ENCODE measurements at places on chromosomes 12 and 14.

GRCh38 chr12:52531566-52532300 lies 11.5 kb upstream of the KRT5 start:
- no peak overlapping the region for H3K27ac ChIP-seq
- H3K4me1 ChIP-seq = no peaks in the 10 kb centered on the region
- DNase-seq = peak; percentile 6
- H3K4me3 ChIP-seq = no peak overlapping the region
- H3K36me3 ChIP-seq = no peaks in the 10 kb centered on the region

- H3K27me3 ChIP-seq = no peaks in the 10 kb centered on the region
- H3K4me1 ChIP-seq = no peaks in the 10 kb centered on the region
- no peak overlapping the region for H3K4me3 ChIP-seq
- H3K36me3 ChIP-seq = no peaks in the 10 kb centered on the region
These were observed 16.3 kb downstream of the ASPG start for GRCh38 chr14:104101651-104102281.

GRCh38 chr12:13099066-13099843 lies 4.2 kb downstream of the GSG1 start:
- H3K4me3 ChIP-seq = no peak overlapping the region
- DNase-seq = peak; percentile 94
- H3K27me3 ChIP-seq = no peaks in the 10 kb centered on the region
- peak overlapping the region; percentile 99 for H3K27ac ChIP-seq

GRCh38 chr12:127270193-127270592 lies 996.8 kb upstream of the TMEM132C start:
- H3K27ac ChIP-seq = no peak overlapping the region
- no peaks in the 10 kb centered on the region for H3K4me1 ChIP-seq
- peaks cover 2% of the 10 kb centered on the region for H3K27me3 ChIP-seq
- H3K4me3 ChIP-seq = no peak overlapping the region
- no peak for DNase-seq

DNA sequence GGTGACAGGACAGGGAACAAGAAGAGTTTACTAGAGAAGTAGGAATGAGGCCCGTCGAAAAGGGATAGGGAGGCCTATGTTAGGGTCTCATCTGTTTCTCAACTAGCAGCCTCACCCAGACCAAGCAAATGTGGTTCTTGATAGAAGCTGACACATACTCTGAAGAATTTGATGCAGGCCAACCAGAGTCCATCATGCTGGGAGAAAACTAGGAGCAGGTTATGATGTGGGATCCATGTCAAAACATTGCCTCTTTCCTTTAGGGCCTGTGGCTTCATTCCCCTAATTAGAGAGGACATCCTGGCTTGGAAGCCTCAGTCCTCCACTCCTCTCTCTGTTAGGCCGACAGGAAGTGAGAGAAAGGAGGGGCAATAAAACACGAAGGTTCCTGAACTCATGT lies 122.8 kb downstream of the NTF3 start:
- no peaks in the 10 kb centered on the region for H3K27me3 ChIP-seq
- H3K36me3 ChIP-seq = no peaks in the 10 kb centered on the region
- no peak overlapping the region for H3K4me3 ChIP-seq
- no peak for DNase-seq

GRCh38 chr14:33880330-33880729 lies 70.5 kb downstream of the EGLN3 start:
- no peaks in the 10 kb centered on the region for H3K36me3 ChIP-seq
- no peaks in the 10 kb centered on the region for H3K4me1 ChIP-seq
- H3K4me3 ChIP-seq = no peak overlapping the region
- no peak overlapping the region for H3K27ac ChIP-seq
- DNase-seq = no peak

- no peak overlapping the region for H3K27ac ChIP-seq
- no peaks in the 10 kb centered on the region for H3K36me3 ChIP-seq
These were observed 256.3 kb upstream of the SFSWAP start for GRCh38 chr12:131454418-131455217.

DNA sequence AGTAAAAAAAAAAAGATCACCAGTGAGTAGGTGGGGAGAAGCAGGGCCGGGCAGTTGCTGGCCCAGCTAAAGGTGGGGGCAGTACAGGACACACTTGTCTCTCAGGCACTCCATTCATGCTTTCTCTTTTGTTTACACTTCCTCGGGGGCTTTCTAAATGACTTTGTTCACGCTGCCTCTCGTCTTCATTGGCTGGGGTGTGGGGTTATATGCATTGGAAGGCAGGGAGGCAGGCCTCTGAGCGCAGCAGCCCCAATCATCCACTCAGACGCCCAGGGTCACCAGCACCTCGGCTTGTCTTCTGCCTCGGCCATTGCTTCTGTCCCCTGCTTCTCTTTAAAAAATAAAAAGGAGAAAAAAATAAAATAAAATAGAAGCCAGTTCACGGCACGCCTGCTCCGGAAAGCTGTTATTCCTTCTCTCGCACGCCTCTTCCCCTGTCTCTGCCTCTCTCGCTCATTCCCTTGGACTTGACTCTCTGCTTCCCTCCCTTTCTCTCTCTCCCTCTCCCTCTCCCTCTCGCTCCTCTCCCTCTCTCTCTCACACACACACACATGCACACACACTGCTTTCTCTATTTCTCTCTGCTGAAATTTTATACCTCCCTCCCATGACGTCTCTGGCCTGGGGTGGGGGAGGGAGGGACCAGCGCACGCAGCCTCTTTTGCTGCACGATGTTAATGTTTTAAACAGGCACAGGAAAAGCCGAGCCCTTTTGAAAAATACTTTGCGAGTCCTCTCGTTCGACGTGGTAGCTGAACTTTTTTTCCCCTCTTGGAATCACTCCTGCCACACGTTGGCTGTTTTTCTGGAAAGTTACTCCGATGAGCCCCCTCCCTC lies at the start of gene TGFB3:
TGFB3 (minus strand) TSS at position 570 of the 840 bp plus-strand sequence. CDS start 1,102 bp downstream, outside the sequence.
- peak within 1 kb of the TSS; percentile 62 for H3K27ac ChIP-seq
- peak within 1 kb of the TSS; percentile 78 for H3K4me3 ChIP-seq
- no peaks in the 10 kb centered on the region for H3K36me3 ChIP-seq
- peaks cover 49% of the 10 kb centered on the region for H3K4me1 ChIP-seq
- peak; percentile 83 for DNase-seq

- no peaks in the 10 kb centered on the region for H3K27me3 ChIP-seq
These were observed 60.7 kb upstream of the GZMB start for GRCh38 chr14:24694680-24695079.

GRCh38 chr12:44526655-44527182 lies 349.4 kb downstream of the NELL2 start:
- H3K27ac ChIP-seq = no peak overlapping the region
- H3K36me3 ChIP-seq = no peaks in the 10 kb centered on the region
- H3K4me1 ChIP-seq = no peaks in the 10 kb centered on the region
- no peaks in the 10 kb centered on the region for H3K27me3 ChIP-seq
- no peak for DNase-seq

- no peaks in the 10 kb centered on the region for H3K27me3 ChIP-seq
- H3K27ac ChIP-seq = peak overlapping the region; percentile 14
- no peak for DNase-seq
These were observed 6.7 kb upstream of the FITM1 start for GRCh38 chr14:24123424-24124417.

- H3K27me3 ChIP-seq = no peaks in the 10 kb centered on the region
- H3K4me3 ChIP-seq = no peak overlapping the region
- H3K27ac ChIP-seq = no peak overlapping the region
- H3K4me1 ChIP-seq = peaks cover 16% of the 10 kb centered on the region
- DNase-seq = no peak
- peaks cover 28% of the 10 kb centered on the region for H3K36me3 ChIP-seq
These were observed 37.4 kb downstream of the SPTLC2 start for GRCh38 chr14:77579065-77579464.

GRCh38 chr12:93589081-93589480 lies 16.6 kb downstream of the SOCS2 start:
- no peak overlapping the region for H3K27ac ChIP-seq
- H3K4me3 ChIP-seq = no peak overlapping the region
- no peaks in the 10 kb centered on the region for H3K27me3 ChIP-seq
- DNase-seq = no peak
- H3K36me3 ChIP-seq = no peaks in the 10 kb centered on the region
- peaks cover 57% of the 10 kb centered on the region for H3K4me1 ChIP-seq

- peaks cover 9% of the 10 kb centered on the region for H3K27me3 ChIP-seq
- no peaks in the 10 kb centered on the region for H3K36me3 ChIP-seq
- H3K27ac ChIP-seq = no peak overlapping the region
- DNase-seq = no peak
- H3K4me1 ChIP-seq = no peaks in the 10 kb centered on the region
These were observed 42.1 kb upstream of the FAM222A start for GRCh38 chr12:109671502-109671901.

GRCh38 chr12:18443768-18444437 lies 182.6 kb downstream of the PIK3C2G start:
- no peak overlapping the region for H3K4me3 ChIP-seq
- H3K27ac ChIP-seq = no peak overlapping the region
- no peaks in the 10 kb centered on the region for H3K27me3 ChIP-seq
- no peaks in the 10 kb centered on the region for H3K4me1 ChIP-seq
- no peak for DNase-seq

DNA sequence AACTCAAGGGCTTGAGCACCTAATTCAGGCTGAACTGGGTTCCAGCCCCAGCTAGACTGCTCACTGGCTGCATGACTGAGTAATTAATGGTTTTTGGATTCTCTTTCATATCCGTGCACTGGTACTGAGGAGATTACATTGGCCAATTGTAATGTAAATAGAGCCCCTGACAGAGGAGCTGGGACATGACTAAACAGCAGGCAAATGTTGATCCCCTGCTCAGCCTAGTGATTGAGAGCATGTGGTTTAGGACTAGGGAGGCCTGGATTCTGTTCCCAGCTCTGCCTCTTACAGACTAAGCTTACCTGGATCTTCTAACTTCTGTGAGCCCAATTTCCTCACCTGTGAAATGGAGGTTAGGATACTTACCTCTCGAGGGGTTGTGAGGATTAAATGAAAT lies 204.3 kb downstream of the ESR2 start:
- no peak overlapping the region for H3K4me3 ChIP-seq
- DNase-seq = no peak

DNA sequence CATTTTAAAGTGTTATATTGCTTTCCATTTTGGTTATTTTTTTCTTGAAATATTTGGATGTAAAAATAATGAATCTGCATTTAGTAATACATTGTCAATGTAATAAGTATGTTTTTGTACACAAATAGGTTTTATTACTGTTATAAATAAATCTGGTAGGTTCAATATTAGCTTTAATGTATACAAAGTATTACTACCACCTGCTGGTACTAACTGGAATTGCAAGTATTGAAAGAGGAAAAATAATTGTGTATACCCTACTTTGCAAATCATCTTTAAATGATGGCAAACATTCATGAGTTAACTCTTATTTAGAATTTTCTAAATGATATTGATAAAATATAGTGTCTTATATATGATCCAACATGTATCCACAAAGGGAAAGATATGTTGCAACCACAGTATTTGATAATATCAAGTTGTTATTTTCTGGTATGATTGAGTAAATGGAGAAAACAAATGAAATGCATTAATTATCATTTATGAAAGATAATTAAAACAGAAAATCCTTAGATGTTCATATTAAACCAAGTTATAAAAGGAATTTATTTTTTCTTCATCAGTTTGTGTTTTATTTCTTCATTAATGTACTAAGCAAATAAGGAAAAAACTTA lies 3.2 kb downstream of the OR4K2 start:
- no peaks in the 10 kb centered on the region for H3K27me3 ChIP-seq
- DNase-seq = peak; percentile 14
- H3K4me1 ChIP-seq = no peaks in the 10 kb centered on the region
- H3K36me3 ChIP-seq = no peaks in the 10 kb centered on the region

DNA sequence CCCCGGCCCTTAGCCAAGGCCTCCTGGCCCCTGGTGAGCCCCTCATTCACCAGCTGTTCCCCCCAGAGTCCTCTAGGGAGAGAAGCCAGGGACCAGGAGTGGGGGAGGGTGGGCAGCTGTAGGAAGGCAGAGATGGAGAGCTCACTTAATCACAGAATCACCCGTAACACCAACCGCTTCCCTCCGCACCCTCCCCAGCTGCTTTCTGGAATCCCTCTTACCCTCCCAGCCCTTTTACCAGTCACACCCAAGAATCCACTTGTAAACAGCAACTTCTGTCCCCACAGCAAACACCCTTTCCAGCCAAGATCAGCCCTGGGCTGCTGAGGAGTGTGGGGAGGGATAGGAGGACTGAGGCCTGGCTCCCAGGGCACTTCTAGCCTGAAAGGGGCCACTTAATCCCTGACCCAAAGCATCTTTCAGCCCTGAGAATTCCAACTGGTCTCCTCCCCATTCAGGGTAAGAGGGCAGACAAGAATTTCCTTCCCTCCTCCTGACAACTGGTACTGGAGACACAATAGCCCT lies 18.8 kb downstream of the NCKAP5L start:
- peaks cover 26% of the 10 kb centered on the region for H3K36me3 ChIP-seq
- DNase-seq = no peak
- H3K27me3 ChIP-seq = no peaks in the 10 kb centered on the region
- no peaks in the 10 kb centered on the region for H3K4me1 ChIP-seq
- H3K4me3 ChIP-seq = no peak overlapping the region

- no peaks in the 10 kb centered on the region for H3K36me3 ChIP-seq
- H3K27me3 ChIP-seq = no peaks in the 10 kb centered on the region
- no peak overlapping the region for H3K4me3 ChIP-seq
- no peaks in the 10 kb centered on the region for H3K4me1 ChIP-seq
These were observed 330.3 kb downstream of the PCNX1 start for GRCh38 chr14:71237556-71237955.

GRCh38 chr14:21672116-21672515 lies 1.5 kb downstream of the OR4E1 start:
- H3K36me3 ChIP-seq = no peaks in the 10 kb centered on the region
- no peak overlapping the region for H3K27ac ChIP-seq

GRCh38 chr12:67609226-67609870 lies 39.2 kb upstream of the DYRK2 start:
- no peak for DNase-seq
- H3K27me3 ChIP-seq = no peaks in the 10 kb centered on the region
- H3K4me1 ChIP-seq = no peaks in the 10 kb centered on the region
- no peak overlapping the region for H3K4me3 ChIP-seq
- H3K27ac ChIP-seq = no peak overlapping the region

- H3K36me3 ChIP-seq = peaks cover 19% of the 10 kb centered on the region
- no peak for DNase-seq
- no peak overlapping the region for H3K27ac ChIP-seq
- H3K27me3 ChIP-seq = no peaks in the 10 kb centered on the region
These were observed 77.7 kb downstream of the PTPN11 start for GRCh38 chr12:112496496-112496895.

GRCh38 chr12:55966408-55967281 lies at the start of gene CDK2:
CDK2 (plus strand) TSS chr12:55966830; CDS start chr12:55967009, 179 bp downstream.
- no peaks in the 10 kb centered on the region for H3K27me3 ChIP-seq
- H3K4me1 ChIP-seq = peaks cover 19% of the 10 kb centered on the region
- peak; percentile 80 for DNase-seq
- H3K4me3 ChIP-seq = peak within 1 kb of the TSS; percentile 97

DNA sequence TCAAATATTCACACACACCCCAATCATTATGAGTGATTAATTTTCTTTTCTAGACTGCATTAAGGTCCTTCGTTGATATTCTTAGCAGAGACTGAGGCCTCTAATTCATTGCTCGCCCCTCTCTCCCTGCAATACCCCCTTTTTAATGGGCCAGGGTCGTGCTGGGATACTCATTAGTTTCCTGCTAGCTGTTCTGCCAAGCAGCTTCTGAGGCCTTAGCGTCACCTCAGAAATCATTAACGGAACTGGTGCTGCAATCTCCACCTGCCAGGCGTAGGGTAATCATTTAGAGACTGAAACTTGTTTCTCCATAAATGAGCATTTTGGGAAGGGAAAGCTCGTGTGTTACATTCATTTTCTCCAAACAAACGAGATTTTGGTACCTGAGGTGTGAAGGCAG lies 1054.7 kb downstream of the GALC start:
- no peak overlapping the region for H3K27ac ChIP-seq
- H3K36me3 ChIP-seq = no peaks in the 10 kb centered on the region
- H3K4me1 ChIP-seq = no peaks in the 10 kb centered on the region
- H3K4me3 ChIP-seq = no peak overlapping the region
- H3K27me3 ChIP-seq = no peaks in the 10 kb centered on the region

Data from common myeloid progenitor, CD34-positive (primary cell).